ENCODE measurements at places on chromosomes 11 and 22.

- DNase-seq: no peak
These were observed 105.2 kb downstream of the ZNF280B start for GRCh38 chr22:22403306-22403705.

DNA sequence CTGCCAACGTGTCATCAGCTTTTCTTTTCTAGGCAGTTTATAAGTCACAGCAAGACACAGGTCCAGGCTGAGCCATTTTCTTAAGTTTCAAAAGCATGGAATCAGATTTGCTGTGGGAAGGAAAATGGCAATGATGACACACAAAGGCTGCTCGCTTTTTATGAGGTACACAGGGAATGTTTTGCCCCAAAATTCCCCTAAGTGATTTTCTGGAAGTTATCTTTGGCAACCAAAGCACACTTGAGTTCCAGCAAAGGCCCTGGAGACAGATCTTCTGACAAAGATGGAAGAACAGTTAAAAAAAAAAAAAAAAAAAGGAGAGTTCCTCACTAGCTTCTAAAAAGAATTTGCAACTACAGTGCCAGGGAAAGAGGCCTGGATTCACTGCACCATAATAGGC, 260.8 kb downstream of the LARGE1 start:
- no peak for DNase-seq

DNA sequence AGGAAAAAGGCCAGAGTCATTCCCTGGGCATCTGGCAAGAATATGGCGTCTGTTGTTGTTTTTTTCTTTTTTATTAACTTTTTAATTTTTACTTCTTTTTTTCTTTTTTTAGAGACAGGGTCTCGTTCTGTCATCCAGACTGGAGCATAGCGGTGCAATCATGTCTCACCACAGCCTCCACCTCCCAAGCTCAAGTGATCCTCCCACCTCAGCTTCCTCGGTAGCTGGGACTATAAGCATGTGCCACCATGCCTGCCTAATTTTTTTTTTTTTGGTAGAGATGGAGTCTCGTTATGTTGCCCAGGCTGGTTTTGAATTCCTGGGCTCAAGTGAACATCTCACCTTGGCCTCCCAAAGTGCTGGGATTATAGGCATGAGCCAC, 54.0 kb upstream of the PRDM11 start:
- DNase-seq: no peak

DNA sequence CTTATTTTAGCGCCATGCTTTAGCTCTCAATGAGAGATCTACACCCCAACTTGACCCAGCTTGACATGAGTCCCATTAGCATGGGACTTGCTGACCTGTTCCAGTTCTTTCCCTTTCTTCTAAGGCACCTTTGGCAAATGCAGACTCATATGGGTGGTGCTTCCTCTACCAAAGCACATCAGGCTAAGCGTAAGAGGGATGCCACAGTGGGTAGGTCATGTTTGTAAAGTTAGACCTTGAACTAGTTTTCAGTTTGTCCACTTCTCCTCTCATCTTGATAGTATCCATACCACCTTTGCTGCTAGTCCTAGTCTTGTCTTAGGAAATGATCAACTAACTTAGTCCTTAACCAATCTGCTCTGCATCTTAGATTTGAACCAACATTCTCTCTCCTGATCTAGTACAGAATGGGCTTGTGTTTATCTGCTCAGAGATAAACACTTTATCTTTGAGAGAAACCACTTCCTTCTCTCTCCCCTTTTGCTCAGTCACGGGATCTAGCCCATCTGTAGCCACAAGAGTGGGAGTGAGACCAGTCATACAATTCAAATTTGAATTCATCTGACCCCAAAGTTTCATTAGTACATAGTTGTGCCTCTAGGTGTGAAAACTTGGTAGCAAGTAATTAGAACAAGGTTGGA, 72.1 kb upstream of the CD44 start:
- no peak for DNase-seq

- DNase-seq: no peak
These were observed 38.2 kb upstream of the LYVE1 start for GRCh38 chr11:10606536-10607208.

DNA sequence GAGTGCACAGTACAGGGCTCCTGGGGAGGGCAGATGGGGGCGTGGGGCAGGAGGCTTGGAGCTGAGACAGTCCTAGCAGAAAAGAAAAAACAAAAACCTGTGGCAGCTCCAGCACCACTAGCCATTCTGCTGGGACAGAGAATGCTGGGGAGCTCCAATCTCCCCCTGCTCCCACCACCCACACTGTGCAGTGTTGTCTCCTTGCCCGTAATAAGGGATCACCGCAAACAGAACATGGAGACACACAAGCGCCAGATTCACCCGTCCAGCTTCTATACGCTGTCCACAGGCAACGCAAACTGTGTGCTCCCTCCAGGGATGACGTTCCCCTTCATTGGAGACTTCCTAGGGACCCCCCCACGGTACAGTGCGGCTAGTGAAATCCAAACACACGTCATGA, 31.4 kb downstream of the OPCML start:
- no peak for DNase-seq

DNA sequence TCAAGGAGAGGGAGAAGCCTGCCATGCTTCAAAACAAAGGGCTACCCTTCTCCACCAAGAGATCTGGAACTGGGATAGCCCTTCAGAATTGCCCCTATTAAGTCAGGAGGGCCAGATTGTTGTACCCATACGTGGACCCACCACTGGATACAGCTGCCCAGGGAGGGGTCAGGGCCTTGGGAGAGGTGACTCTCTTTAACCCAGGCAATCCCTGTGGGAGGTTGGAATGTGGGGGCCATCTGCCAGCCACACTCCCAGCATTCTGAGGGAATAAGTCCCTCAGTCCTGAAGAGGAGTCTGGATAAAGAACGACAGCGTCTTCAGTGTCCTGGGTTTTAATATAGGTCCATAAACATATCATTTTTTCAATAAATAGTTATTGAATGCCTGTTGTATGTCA, 588.2 kb upstream of the TENM4 start:
- DNase-seq: no peak

DNA sequence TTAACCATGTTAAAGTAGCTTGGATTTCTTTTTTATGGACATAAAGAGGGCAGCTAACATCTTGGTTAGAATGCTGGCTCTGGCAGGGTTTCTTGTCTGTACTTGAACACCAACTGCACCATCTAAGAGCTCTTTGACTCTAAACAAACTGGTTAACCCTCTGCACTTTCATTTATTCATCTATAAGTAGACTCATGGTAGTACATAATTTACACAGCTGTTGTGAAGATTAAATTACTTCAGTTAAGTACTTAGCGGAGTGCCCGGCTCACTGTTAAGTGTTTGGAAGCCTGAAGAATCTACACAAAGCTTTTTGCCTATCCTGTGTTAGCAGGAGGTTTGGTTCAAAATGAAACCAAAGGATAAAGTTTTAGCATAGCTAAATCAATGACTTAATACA, 846.2 kb upstream of the API5 start:
- DNase-seq: no peak

DNA sequence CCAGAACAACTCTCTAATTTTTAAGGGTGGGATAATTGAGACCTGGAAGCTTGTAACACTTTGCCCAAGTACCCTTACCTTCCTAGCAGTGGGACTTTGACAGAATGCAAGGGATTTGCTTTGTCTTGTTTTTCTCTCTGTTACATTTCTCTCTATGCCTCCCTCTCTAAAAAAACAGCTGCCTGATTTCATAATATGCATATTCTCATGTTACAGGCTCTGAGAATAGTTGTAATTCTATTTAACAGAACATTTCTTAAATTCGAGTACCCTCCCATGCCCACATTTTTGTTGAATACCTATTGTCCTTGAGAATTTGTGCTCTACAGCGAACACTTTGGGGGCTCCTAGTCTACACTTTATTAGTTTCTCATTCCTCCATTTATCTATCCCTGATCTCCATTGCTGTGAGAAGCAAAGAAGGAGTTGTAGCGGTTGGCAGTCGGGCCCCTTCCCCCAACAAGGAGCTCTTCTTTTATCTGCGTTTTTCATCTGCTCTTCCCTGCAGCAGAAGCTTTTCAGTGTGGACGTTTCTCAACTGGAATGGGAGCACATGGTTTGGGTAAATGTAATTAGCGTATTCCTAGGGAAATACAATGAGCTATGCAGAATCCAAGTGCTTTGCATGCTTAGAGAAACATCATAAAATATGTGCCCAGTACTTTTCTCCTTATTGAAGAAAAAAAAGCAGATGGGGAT, 117.7 kb upstream of the CCDC90B start:
- DNase-seq: no peak

GRCh38 chr11:126502982-126503381, 147.5 kb downstream of the ST3GAL4 start:
- no peak for DNase-seq

DNA sequence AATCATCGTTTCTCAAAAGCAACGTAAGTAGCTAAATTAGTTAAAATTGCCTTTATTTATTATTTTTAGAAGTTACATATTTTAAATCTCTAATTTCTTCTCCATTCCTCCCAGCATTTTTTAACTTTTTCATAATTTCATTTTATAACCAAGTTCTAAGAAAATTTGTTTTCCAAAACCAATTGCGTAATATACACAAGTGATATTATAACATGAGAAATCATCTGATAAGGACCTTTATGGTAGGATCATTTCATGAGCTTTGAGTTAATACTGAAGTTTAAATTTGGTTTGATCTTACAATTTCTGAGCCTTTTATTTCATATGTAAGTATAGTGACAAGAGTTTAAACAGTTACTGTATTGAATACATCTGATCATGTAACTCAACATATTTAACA, 27.7 kb upstream of the CARD18 start:
- no peak for DNase-seq

GRCh38 chr11:5291207-5291838, 10.4 kb downstream of the OR51B4 start:
- no peak for DNase-seq

DNA sequence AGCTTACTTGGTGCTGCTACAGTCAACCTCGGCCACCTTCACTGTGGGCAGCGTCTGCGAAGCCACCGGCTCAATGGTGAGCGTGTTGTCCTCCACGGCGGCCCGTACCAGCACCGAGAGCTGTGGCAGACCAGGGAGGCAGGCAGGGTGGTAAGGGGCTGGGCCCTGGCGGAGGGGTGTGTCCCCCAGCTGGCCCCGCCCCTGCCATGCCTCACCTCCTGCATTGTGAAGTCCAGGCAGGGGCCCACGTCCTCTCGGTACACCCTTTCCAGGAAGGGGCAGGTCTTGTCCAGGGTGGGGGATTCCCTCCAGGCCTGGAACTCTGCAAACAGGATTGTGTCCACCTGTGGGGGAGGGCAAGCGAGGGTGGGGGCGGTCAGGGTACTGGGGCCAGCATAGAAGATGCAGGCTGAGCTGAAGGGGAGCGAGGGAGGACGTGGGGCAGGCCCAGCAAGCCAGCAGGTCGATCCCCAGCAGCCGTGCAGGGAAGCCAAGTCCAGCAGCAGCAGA, 12.8 kb downstream of the RAB3IL1 start:
- DNase-seq: no peak

DNA sequence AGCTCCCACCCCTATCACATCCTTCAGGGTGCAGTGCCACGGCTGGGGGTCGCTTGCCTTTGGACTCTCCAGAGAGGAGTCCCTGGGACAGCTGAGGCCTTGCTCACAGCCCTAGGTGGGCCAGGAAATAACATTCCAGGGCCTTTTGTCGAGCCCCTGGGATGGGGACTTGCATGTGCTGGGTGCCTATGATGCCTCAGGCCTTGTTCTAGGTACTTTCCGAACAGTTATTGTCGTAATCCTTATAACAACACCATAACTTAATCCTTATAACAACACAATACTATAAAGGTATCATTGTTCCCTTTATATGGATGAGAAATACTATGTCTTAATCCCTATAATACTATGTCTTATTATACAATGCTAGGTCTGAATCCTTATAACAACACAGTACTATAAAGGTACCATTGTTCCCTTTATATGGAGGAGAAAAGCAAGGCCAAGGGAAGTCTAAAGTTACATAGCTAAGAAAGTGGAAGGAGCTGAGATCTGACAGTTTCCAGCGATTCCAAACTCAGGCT, 236.5 kb downstream of the ST3GAL4 start:
- DNase-seq: no peak

- peak; percentile 85 for DNase-seq
These were observed at the start of gene DDX6 for GRCh38 chr11:118791111-118791960. DDX6 (minus strand) TSS chr11:118791164; CDS start chr11:118786251, 4,913 bp downstream.

DNA sequence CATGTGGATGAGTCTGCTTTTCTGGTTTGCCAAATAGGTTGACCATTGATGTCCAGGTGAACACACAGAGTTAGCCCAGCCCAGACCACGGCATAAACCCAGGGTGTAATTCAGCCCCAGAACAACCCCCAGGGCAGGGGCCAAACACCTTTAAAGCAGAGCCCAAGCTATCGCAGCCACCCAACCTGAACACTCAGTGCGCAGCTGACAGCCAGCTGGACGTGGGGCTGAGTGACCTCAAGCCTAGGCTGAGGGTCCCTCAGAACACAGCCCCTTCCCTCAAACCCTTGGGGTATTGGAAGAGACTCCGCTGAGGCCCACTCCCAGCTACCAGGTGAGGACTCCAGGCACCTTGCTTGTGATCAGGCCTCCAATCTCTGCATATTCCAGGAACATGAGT, 161.5 kb upstream of the NECTIN1 start:
- DNase-seq: no peak

GRCh38 chr11:13118194-13118593, 109.1 kb downstream of the RASSF10 start:
- no peak for DNase-seq

- no peak for DNase-seq
These were observed 20.3 kb downstream of the UQCR10 start for GRCh38 chr22:29787371-29787980.

DNA sequence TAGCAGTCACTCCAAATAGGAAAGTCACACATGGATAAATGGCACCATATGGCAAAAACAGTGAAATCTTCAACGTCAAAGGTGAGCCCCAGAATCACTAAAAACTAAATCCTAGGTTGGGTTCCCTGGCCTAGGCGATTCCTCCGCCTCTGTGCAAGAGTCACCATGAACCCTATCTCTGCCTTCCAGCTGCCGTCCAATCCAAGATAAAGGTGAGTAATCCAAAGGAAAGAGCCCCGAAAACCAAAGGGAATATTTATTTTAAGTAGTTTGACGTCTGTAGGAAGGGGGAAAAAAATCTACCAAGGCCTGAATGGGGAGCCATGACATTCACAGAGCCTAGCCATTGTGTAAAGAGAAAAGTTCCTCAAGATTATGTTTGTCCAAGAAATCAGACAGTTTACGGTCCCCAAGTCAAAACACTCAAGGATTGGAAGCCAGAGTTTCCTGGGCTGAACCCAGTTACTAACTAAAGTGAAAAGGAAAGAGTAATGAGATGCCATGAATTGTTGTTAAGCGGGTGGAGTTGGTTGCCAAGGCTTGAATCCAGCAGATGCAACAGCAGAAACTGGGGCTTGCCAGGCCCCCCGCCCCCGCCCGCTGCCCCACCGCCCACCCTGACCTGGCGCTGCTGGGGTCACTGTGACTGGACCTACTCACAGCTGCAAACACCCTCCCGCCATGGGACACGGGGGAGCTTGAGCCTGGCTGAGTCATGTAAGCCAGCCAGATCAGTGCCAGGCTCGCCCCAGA, 39.7 kb upstream of the ETS1 start:
- DNase-seq: no peak

DNA sequence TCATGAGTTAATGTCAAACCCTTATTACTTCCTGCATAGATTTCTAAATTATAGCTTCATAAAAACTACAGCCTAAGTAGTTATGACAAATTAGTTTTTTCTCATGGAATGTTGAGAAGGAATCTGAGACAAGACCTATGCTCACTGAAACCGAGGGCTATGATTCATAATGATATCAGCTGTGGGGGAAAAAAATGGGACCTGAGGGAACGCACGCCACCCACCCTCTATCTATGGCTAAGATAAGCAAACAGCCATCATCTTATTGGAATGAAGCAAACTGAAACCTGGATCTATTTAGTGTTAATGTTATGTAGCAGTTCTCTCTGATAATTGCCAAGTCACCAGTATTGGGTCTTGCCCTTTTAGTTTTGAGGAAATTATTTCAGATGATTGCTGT, 906.9 kb upstream of the RAG2 start:
- no peak for DNase-seq

- no peak for DNase-seq
These were observed 1072.0 kb downstream of the LRRC4C start for GRCh38 chr11:40387240-40387980.

Data from stimulated activated CD4-positive, alpha-beta T cell treated with anti-CD3 and anti-CD28 coated beads, Interleukin-1b, Interleukin-23, amount 100 ng/mL, for 4 hours (primary cell).